Amygdala (tissue), 56 donors: ENCODE measurements at places on chromosomes 7 and 10.

DNA sequence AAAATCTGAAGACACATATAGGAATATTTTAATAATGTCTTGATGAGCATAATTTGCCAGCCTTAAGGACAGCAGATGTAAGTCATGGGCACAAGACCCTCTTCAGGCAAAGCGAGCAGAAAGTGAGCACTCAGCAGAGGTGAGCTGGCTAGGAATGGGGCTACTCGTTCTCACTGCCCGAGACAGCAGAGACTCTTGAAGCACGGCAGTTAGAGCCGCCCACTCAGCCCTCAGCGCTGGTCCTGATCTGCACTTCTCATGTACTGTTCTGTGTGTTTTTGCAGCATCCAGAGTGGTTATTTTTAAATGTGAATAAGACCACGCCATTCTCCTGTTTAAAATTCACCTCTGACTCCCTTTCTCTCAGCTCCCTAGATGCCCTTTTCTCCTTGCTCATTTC lies 65.3 kb downstream of the GFRA1 start:
- no peak for DNase-seq

- no peak for DNase-seq
These were observed 1.3 kb downstream of the ELN start for GRCh38 chr7:74029089-74029785.

DNA sequence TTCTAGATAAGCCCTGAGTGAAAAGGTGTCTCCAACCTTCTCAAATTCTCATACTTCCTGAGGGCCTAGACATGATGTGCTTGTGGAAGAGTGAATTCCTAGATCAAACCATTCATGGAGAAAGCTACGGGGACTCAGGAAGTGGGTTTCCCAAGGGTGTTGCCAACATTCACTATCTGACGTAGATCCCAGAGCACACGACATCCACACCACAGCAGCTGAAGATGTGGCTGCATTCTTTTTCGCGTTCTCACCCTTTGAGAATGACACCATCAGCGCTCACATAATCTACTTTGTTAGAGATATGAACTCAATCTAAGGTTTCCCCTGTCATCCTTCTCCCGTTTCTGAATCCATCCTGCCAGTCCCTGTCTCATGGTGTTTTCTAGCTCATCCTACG lies 290.8 kb downstream of the DNAJB6 start:
- DNase-seq, result no peak

DNA sequence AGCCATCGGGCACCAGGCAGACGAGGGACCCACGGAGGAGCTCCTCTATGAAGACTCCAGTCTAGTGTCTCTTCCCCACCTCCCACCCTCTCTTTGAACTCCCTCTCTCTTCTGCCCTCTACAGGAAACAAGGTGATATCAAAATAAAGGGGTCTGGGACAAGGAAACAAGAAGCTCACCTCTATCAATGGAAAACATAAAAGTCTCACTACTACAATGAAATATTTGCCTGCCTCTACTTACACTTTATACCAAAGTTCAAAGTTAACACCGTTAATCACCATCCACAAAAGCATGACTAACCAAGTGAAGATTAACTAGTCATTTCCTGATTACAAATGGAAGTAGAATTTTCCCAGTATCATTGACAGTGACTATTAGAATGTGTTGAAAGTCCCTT lies 82.2 kb downstream of the PARD3 start:
- no peak for DNase-seq

GRCh38 chr10:96548589-96548988 lies 34.9 kb upstream of the TLL2 start:
- DNase-seq, result no peak

- DNase-seq, result no peak
These were observed 147.8 kb downstream of the ADAM12 start for GRCh38 chr10:126240483-126240882.

GRCh38 chr7:117937049-117937752 lies 64.0 kb upstream of the CTTNBP2 start:
- no peak for DNase-seq

- no peak for DNase-seq
These were observed 447.3 kb downstream of the KCNMA1 start for GRCh38 chr10:77190291-77190690.

DNA sequence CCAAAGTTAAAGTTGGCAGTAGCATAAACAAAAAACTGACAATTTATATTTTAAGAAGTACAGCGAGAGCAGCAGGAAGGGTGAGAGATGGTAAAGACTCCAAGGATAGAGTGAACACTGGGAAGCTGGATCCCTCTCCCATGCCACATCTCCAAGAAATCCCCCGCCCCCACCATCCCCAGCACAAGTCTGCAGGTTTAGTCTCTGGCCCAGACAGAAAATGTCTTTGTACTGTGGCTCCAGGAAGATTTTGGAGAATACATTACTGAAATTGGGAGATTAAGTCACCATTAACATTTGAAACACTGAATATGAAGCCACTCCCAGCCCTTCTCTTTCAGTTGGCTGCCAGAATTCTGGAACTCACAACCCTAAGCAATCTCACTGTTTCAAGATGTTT lies 140.3 kb downstream of the MACC1 start:
- DNase-seq, result no peak

DNA sequence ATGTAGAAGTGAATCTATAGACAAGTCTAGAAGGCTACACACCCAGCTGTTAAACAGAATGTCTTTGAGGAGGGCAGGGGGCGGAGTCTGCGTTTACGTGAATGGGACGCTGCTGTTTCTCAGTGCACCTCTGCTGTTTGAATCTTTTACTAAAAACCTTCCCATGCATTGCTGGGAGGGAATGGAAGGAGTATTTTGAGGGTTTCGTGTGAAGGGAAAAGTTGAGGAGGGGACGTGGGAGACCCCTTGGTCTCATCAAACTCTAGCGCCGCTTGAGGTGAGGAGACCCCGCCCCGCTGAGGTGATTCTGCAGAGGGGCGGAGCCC lies 492 bp upstream of the VCL start:
- DNase-seq, result peak; percentile 45

- DNase-seq, result no peak
These were observed 16.1 kb upstream of the PLXNA4 start for GRCh38 chr7:132592231-132592920.

GRCh38 chr7:100603726-100604027 lies 1.5 kb downstream of the PCOLCE start:
- no peak for DNase-seq

DNA sequence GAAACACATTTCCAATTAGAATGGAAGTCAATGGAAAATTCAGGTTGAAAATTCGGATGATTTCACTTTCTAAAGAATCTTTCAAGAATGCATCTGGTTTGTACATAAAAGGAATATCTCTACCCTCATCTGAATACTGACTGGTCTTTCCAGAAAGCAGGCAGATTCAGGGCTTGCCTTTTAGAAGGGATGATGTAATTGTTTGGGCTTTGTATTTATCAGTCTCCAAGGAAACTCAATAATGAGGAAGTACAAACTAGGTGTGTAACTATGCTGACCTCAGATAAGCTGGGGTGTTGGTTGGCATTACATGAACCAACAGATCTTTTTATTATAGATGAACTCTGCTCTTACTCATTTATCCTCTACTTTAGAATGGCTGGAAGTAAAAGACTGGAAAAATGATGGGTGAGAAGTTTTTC lies 24.1 kb downstream of the PDLIM1 start:
- no peak for DNase-seq

DNA sequence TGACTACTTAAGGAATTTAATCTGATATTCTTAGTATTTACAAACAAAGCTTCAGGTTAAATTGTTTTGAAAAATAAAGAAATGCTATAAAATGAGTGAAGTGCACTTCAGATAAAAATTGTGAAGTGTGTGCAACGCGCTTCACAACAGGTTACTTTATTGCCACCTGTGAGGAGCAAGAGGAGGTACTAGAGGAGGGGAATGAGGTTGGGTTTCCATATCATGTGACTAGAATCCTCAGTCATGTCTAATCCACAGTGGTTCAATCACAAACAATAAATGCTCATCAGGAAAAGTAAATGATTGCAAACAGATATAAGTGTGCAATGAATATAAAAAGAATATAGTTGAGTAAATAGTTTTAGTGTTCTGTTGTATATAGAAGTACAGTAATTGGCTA lies 34.5 kb upstream of the CD36 start:
- DNase-seq, result no peak

DNA sequence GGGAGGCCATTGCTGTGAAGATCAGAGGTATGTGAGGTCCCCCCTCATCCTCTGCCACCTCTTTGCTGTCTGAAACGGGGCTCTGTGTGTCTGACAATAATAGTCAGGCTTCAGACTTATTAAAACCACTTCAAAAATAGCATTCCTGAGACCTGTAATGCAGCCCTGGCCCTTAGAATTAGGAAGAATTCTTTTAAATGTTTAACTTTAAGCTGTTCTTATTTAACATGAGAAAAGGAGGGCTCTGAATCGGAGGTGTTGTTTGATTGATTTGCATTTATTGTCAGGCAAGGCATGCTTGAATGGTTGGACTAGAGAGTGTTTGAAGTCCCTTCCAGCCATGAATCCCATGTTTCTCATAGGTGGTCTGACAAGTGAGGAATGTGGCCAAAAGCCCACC lies 52.5 kb downstream of the AKR1B1 start:
- DNase-seq, result no peak

- DNase-seq, result no peak
These were observed 102.4 kb downstream of the SLIT1 start for GRCh38 chr10:97083228-97083829.

DNA sequence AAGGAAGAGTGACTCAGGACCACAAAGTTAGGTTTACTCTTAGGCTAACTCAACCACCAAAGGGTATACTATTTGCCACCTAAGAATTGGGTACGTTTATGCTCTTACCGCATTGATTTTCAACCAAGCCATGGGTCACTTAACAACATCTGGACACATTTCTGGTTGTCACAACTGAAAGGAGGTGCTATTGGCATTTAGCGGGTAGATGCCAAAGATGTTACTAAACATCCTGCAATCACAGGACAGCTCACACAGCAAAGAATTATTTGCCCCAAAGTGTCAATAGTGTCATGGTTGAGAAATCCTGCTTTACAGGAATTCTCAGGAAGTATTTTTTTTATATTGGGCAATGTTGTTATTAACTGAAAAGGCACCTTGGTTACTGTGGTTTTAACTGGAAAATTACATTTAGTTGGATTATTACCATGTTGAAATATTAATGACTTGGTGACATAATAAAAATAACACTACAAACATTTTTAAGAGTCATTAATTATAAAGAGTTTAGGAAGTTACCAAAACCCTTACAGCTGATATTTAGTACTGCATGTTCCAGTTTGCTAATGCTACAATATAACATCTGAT lies 185.0 kb upstream of the TMEM196 start:
- no peak for DNase-seq

DNA sequence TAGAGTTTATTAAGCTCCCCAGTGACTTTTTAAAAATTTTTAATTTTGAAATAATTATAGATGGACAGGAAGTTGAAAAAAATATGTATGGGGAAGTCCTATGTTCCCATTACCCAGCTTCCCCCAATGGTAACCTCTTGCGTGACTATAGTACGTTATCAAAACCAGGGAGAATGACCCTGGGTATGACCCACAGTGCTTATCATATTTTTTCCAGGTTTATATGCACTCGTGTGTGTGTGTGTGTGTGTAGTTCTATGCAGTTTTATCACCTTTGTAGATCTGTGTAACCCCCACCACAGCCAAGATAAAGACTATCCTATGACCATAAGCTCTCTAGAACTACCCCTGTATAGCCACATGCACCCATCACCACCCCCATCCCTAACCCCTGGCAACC lies 72.8 kb downstream of the TBXAS1 start:
- no peak for DNase-seq

DNA sequence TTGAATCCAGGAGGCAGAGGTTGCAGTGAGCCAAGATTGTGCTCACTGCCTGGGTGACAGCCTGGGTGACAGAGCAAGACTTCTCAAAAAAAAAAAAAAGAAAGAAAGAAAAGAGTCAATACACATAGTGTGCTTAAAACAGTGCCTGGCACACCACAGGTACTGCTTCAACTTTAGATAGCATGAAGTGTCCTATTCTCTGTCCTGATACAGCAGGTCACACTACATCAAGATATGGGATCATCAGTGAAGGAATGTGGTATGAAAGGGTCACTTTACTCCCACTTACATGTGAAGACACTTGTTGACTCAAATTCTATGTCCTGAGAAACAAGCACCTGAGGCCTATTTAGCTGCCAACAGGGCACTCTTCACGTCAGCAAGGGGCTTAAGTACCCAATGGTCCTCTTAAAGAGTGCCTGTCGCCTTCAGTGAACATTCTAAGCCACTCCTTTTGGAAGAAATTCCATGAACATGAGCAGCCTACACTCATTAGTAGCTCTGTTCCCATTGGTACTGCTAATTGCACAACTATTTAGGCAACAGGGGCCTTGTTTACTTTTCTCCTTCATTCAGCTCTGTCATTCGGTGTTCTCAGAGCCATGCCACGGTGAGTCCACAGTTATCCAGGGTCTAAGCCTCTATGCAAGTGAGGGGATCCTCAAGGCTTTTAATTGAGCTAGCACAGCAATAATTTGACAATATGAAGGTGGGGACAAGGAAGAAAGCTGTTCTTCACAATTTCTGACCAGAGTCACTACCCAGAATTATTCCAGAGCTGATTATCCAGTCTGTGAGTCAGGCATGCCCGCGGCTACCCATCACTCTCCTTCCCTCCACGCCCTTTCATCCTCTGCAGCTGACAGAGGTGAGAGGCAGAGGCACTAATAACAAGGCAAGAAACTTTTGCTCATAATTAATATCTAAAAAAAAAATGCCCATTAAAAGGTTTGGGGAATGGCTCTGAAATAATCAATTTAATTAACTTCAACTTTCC lies 56.6 kb upstream of the PTN start:
- DNase-seq, result no peak

DNA sequence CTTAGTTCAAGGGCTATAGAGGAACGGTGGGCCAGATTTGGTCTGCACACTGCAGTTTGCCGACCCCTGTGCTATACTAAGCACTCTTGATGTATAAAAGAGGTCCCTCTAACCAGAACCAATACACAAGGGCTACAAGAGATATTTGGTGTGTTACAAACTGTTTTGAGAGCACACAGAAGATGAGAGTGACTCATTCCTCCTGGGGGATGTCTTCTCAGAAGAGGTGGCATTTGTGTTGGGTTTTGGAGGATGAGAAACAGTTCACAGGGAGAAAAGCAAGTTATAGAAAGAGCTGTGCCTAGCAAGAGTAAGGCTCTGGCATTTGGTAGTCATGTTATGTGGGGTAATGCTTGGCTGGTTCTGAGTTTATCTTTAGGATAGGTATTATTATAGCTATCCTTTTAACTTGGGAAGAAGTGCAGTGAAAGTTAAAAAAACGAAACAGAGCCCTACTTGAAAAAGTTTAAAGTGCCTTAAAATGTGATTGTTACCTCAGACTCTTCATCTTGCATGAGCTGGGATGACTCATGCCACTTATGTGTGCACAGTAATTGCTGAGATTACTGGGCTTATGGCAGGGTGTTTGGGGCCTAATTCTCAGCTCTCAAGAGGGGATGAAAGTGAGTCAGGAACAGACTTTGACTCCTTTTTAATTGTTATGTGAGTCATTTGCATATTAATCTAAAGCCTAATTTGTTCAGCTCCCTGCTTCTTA lies 160.4 kb downstream of the KIF20B start:
- no peak for DNase-seq

- no peak for DNase-seq
These were observed 57.4 kb downstream of the MKLN1 start for GRCh38 chr7:131385039-131385605.
